ENCODE measurements at places on chromosomes 3 and 15.

DNA sequence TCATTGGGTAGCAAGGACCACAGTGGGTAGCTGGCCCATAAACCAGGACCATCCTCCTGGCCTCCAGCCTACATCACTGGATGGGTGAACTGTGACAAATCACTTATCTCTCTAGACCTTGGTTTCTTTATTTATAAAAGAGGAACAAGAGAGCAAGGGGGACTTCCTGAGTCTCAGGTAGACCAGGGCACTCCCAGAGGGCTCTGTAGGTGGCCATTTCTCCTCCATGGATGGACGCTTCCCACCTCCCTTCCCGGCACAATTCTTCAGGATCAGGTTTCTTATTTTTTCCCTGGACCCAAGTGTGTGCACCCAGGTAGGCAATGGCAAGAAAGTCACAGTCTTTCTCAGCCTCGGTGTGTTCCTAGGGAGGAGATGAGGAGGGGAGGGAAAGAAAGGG is 41.4 kb upstream of the SPATA12 start:
- no peak for DNase-seq

DNA sequence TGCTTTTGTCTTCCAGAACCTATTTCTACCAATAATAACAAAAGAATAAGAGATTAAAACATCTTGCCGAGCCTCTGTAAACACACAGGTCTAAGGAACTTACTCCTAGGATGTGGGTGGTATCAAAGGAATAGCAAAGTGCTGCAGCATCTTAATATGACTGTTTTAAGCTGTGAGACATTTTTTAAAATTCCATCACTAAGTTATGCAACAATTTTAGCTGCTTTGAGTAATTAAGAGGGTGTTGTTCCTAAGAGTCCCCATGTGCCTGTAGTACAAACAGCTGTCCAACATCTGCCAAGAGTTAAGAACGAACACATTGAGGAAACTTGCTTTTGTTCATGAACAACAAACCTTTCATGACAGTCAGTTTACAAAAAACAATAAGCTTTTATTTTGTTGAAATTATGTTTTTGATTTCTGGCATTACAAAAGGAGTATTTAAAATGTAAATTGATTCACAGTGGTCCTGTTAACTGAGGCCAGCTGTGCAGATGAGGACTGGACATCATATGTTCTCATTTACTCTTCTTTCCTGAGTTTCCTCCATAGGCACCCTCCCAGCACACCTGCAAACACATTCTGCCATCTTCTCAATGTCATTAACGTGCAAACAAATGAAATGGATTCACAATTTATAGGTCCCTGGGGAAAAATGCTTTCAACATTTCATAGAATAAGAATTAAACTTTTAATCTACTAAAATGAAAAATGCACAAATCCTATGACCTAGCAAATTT is 337.3 kb upstream of the ARHGEF26 start:
- DNase-seq, result no peak

GRCh38 chr3:89527736-89528305 is 420.4 kb downstream of the EPHA3 start:
- DNase-seq, result no peak

GRCh38 chr3:143363276-143363675 is 243.7 kb downstream of the CHST2 start:
- no peak for DNase-seq

- DNase-seq, result no peak
Observed at GRCh38 chr3:10474847-10475246, 30.5 kb downstream of the ATP2B2 start.

DNA sequence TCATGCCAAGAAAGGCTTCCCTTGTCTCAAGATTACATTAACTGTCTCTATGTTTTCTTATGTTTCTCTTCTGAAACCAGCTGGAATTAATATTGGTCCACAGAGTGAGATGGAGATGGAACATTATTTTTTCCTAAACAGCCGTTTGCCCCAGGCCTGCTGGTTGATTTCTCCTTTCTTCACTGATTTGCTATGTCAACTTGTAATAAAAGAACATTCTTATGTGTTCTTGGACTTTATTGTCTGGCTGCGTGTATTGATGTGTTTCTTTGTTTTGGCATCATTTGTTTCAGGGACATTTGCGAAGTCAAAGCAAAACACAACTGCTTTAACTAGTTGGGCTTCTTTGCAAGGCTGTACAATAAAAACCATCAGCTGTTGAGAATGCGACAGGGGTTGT is 168.5 kb downstream of the FAM43A start:
- DNase-seq, result no peak

DNA sequence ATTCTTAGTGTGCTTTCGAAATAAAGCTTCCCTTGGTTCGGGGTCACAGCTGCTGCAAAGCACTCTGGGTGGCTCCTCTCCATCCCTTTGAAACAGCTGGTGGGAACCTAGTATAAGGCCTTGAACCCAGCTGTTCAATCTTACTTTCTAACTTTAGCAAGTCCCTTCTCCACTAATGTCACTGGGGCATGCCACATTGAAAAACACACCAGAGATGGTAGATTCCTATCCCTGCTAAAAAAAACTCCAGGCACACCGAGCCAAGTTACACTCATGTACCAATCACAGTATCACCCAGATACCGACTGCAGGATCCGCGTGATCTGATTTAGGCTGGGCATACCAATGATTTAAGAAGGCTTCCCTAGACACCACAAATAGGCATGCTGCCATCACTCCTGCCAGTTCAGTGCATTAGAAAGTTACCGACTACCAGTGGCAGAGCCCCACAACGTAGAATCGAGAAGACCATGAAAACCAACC is 65.0 kb downstream of the WWTR1 start:
- no peak for DNase-seq

DNA sequence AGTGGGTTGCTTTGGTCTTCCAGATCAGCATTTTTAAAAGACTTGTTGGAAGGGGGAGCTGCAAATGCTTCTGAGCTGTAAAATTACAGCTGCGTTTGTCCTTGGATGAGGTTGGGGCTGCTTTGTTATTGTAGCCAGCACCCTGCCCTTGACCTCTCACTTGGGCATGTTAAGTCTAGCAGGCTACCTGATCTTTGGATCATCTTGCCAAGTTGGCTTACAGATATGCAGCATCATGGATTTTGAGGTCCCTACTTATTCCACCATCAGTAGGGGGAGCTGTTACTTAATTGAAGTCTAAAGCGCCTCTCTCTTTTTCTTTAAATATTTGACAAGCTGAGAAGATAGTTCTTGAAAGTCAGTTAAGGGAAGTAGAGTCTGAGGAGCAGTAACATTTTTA is 793.0 kb downstream of the MCTP2 start:
- DNase-seq, result no peak

DNA sequence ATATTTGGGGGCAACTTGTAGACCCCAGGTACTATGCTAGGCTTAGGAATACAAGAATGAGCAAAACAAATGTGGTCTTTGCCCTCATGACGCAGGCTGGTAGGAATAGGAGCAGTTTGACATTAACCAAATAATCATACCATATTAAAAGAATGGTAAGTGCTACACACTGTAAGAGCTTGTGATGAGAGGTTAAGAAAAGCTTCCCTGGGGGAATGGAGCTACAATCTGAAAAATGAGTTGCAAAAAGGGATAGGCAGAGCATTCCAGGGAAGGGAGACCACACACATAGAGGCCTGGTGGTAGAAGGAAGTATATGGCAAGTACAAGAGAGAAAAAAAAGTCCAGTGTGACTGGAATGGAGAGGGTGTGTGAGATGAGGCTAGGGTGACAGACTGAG is 37.3 kb downstream of the TMOD3 start:
- DNase-seq, result no peak

DNA sequence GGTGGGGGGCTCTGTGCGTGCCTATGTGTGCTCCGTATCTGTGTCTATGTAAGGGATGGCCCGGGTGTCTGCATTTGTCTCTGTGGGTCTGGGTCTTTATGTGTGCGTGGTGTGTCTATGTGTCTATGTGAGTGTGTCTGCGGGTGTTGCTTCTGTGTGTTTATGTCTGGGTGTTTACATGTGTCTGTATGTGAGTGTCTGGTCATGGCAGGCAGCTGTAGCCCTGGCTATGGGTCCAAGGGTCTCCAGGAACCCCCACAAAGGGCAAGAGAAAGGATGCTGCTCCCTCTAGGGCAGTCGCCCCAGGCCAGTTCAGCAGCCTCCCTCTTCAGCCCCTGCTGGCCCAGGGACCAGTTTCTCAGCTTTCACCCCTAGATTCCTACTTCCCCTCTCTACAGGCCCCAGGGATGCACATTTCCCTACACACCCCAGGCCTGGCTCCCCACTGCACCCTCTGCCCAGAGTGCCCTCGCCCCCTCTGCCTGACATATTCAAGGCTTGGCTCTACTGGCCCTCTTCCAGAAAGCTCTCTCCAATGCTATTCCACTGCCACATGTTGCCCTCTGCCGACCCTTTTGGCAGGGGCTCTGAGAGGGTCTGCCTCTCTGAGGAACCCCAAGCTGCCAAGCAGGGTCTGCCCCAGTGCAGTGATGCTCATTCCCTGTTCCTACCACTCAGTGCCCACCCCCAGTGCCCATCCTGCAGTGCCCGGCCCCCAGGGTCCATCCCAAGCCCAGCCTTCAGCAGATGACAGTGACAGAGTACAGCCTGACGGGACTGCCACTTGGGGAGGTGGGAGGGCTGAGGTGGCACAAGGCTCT is 1.0 kb upstream of the MYL3 start:
- DNase-seq, result no peak

- no peak for DNase-seq
Observed at GRCh38 chr3:49352890-49353421, 5.2 kb downstream of the GPX1 start.

- no peak for DNase-seq
Observed at GRCh38 chr3:141152130-141152529, 79.5 kb upstream of the PXYLP1 start.

DNA sequence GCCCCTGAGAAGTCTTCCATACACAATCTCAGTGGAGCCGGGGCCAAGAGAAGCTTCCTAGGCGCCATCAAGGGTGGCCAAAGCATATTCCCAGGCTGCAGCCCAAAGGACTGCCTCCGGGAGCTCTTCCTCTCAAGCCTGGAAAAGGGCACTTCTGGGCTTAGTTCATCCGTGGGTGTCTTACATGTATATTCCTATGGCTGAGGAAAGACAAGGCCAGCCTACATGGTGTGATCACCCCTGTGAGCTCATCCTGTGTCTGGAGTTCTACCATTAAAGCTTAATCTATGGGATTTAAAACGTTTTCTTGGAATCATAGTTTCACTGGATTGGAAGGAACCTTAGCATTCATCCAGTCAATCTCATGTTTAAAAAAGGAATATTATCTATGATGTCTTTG is 21.9 kb upstream of the TIMP4 start:
- no peak for DNase-seq

DNA sequence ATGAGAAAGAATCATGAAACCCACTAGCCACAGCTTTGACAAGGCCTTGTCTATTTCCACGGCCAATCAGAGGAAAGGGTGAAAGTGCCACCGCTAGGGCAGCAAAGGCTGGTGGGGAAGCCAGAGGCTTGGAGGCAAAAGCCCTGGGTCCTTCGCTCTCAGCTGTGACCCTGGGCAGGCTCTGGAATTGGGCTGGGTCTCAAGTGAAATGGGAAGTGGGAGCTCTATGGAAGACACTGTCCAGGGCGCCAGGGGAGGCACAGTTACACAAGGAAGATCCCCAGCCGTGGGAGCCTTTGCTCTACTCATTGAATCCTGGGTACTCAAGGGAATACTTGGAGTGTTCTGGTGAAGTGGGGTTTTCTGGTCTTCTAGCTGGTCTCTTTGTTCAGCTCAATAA is 136.2 kb downstream of the ASB7 start:
- no peak for DNase-seq

- no peak for DNase-seq
Observed at GRCh38 chr3:167305340-167305890, 74.7 kb downstream of the ZBBX start.

DNA sequence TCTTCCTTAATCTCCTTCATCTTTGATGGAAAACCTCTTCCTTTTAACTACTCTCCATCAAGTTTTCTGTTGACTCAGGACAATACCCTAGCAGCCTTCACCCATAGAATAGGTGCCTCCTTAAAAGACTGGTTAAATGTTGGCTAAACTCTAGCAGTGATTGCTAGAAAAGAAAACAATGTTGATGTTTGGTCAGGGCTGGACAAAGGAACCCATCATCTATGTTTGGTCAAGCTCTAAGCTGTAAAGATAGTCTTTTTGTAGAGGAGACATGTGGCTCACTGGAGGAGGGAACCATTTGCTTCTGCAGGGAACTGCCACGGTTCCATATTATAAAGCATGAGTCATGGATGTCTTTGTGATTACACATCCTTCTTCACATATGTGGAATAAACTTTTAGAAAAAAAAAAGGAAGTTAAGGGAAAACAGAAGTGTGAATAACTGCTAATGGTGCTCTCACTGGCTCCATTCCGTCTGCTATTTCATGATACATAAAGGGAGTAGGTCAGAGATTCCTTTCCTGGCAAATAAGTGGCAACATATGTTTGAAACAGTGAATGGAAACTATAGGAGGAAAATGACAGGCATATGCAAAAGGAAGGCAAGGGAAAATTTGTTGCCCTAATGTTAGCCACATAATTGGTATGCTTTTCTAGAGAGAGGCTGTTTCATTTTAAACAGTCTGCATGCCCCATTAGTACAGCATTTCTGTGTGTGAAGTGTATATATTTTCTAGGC is 78.2 kb downstream of the CMSS1 start:
- DNase-seq, result no peak

DNA sequence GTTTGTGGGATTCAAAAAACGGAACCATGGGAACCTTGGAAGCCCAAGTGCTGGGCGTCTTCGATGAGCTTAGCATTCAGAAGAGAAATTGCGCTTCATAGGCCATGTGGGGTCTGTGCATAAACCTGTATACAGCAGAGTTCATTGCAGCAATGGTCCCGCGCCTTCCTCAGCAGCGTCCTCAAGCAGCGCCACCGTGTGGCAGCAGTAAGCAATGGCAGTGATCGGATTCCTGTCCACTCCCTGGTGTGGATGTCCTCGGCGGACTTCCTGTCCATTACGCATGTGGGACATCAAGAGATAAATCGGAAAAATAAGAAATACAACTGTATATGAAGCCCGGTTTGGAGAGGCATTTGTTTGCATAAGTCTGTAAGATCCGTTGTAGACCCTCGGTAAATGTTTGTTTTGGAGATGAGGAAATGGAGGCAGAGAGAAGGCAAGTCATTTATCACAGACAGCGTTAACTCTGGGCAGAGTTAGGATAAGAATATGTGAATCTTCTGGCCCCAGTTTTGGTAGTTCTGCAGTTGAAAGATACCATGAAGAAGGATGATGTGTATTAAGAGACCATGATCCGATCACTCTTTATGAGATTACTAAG is 57.7 kb downstream of the CNTN4 start:
- DNase-seq, result no peak

GRCh38 chr3:5690904-5691532 is 503.5 kb downstream of the EDEM1 start:
- DNase-seq, result no peak

DNA sequence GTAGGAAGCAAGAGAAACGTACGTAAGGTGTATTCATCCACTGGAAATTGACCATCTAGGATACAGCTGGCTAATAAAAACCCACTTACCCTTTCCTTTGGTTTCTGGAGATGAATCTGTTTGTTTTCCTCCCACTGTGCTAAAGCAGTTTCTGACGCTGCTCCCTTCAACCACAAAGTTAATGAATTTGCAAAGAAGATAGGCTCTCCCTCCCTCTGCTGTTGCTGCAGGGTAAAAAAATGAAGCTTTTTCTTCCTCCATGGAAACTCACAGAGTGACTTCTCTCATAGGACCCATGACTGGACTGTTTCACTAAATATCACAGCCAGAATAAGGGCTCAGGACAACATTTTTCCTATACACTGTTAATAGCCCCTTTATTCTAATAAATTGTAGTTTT is 172.1 kb upstream of the LRRN1 start:
- DNase-seq, result no peak

- no peak for DNase-seq
Observed at GRCh38 chr3:189395825-189396224, 224.1 kb downstream of the TPRG1 start.
